ENCODE measurements at places on chromosomes 4 and X.
A peak's percentile ranks its signal among the peaks of the same experiment; 100 is the strongest.

- DNase-seq = no peak
Observed at GRCh38 chr4:185122681-185123345, 20.3 kb upstream of the SLC25A4 start.

DNA sequence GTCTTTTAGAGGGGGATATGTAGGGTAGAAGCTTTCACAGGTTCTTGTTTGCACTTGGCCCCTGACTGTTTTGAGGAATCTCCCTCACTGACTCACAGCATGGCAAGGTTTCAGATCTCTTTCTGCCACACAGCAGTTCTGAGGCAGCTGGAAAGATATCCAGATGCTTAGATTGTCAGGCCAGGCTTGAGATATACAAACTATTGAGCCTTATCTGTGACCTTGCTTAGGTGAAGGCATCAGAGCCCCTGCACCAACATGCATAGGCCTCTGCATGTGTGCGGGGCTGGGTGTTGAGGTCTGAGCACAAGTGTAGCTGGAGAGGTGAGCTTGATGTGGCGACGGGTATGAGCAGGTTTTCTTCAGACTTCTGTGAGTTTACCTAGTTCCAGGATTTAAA is 80.9 kb upstream of the MSANTD1 start:
- DNase-seq = no peak

DNA sequence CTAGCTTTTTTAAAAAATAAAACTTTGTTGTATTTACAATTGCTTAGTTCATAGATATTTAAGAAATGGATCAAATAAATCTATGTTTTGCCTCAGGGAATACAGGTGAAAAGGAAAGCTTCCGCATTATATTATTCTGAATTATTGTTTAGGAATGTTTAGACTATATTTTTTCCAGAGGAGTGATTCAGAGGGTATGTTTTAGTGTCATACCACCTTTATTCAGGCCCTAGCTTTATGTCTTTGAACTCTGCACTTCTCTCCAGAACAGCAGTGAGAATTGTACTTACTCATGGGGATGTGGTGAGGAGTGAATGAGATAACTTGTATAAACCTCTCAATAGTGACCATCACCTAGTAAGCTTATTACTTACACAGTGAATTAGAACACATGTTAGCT is 14.0 kb downstream of the SLIT2 start:
- no peak for DNase-seq

- no peak for DNase-seq
Observed at GRCh38 chr4:48343551-48343950, 2.2 kb downstream of the SLAIN2 start.

DNA sequence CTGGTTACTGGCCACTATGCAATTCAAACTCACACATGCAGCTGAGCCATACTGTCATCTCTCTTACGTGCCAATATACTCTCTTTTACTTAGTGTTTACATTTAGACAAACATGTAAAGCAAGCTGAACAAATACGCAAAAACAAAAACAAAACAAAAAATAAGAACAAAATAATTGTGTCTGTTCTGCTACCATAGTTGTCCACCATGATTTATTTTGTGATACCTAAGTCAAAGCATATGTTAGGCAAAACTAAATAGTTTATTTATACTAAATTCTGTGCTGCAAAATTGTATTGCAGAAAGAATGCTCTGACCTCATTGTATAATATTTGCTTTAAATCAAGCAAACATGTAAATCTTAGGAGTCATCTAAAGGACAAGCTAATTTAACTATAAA is 943.2 kb upstream of the AGA start:
- DNase-seq = no peak

GRCh38 chr4:10977534-10977933 is 293.0 kb upstream of the CLNK start:
- DNase-seq = no peak

- no peak for DNase-seq
Observed at GRCh38 chr4:141638230-141638629, 1.8 kb downstream of the IL15 start.

- no peak for DNase-seq
Observed at GRCh38 chrX:125378770-125379169, 59.1 kb downstream of the TEX13C start.

GRCh38 chr4:86013621-86014020 is 346.2 kb downstream of the MAPK10 start:
- no peak for DNase-seq

GRCh38 chrX:43479850-43480249 is 176.2 kb upstream of the MAOA start:
- DNase-seq = no peak

DNA sequence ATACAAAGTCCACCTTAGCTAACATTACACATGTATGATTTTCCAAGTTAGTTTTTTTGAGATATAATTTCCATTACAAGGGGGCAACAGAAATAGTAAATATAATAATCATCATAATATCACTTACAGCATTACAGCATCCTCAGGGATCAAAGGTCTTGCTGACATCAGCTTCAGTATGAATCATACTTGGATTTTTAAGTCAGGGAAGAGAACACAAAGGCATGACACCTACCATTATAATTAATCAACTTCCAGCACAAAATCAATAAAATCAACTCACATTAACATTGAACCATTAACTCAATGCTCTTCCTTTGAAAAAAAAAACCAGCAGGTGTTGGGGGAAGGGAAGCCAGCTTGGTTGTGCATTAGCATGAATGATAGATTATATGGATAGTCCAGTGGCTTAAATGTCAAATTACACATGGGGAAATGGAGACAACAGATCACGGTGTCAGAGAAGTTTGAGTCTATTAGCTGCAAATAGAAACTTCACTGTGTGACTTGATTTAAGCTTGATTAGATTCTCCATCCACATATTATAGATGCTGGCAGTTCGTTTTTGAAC is 66.9 kb upstream of the CAPN6 start:
- no peak for DNase-seq

- no peak for DNase-seq
Observed at GRCh38 chr4:109078724-109079123, 223.7 kb downstream of the COL25A1 start.

- no peak for DNase-seq
Observed at GRCh38 chrX:34918091-34918736, 24.4 kb upstream of the FAM47B start.

DNA sequence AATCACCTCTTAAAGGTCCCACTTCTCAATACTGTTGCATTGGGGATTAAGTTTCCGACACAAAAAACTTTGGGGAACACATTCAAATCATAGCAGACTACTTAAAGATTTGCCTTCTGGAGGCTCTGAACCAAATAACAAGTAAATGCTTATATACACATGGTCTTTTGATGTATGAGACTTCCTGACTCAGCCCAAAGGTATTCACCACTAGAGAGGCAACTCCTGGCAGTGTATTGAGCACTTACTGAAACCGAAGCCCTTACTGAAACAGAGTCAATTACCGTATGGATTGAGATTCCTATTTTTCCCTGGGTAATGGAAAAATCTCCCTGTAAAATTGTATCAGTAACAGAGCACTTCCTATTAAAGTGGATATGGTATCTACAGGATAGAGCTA is 45.4 kb downstream of the ZCCHC13 start:
- no peak for DNase-seq

GRCh38 chrX:133776072-133776471 is 209.3 kb downstream of the GPC3 start:
- peak; percentile 5 for DNase-seq

GRCh38 chrX:36983831-36984230 is 24.3 kb upstream of the FAM47C start:
- no peak for DNase-seq

DNA sequence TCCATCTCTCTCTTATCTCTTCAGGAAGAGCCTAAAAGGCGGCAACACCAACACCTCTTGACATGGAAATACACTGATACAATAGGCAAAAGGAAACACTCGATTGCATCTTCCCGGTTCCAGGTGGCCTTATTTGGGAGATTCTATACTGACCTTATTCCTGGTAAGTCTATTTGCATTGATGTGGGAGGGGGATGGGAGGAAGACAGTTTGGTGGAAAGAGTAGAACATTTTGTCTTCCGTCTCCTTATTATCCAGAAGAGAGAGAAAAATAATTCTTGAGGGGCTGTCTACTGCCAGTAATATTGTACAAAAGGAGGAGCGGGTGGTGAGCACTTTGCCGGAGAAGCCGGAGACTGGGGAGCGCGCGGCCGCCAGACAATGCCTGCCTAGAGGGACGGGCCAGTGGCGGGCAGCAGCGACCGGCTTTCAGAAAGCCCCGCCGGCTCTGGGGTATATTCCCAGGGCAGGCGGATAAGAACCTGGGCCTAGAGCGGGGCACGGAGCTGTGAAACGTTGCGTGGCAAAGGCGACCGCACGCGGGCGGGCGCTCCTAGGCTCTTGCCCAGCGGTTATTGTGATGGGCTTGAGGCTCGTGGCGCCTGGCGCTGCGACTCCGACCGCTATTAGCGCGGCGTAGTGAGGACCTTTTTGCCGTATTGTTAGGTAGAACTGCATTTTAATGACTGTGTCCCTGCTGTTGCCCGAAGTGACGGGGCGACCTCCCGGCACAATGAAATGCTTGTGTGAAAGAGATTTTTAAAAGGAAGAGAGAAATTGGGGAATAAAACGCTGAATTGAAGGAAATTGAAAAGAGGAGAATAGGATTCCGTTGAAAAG is 518 bp downstream of the PRDM8 start:
- peak; percentile 61 for DNase-seq

- no peak for DNase-seq
Observed at GRCh38 chrX:107755721-107756120, 19.9 kb downstream of the TSC22D3 start.

DNA sequence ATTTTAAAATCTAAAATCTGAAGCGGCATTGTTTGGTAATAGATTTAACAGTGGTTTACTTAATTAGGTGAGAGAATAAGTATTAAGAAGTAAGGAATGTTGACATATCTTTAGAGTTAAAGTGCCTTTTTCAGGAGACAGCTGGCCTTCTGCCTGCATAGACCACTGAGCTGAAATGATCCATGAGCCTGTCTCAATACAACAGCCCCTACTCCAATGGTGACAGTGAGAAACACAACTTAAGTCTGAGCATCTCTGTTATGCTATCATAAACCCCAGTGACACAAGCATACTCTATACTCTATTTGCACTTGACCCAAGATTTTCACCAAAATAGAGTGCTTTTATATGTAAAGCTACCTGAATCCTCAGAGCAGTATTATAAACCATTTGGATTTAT is 137.9 kb downstream of the GRIA2 start:
- DNase-seq = no peak

GRCh38 chr4:147118528-147118927 is 172.9 kb upstream of the TTC29 start:
- no peak for DNase-seq

DNA sequence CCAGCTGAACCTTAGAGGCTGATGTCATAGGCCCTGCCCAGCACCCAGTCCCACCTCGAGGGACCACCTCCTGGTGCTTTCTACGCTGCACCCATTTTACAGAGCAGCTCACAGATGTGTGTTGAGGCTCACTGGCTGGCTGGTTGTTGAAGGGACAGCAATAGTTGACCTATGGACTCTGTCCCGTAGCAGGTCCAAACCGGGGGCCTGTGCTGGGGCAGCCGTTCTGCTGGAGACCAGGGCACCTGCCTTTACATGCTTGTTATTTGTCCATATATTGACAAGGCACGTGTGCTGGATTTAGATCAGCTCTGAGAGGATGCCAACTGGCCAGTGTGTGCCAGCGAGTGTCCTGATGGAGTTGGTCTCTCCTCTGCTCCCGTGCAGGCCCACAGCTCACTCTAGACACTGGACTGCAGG is 58.1 kb downstream of the TNIP2 start:
- DNase-seq = no peak

DNA sequence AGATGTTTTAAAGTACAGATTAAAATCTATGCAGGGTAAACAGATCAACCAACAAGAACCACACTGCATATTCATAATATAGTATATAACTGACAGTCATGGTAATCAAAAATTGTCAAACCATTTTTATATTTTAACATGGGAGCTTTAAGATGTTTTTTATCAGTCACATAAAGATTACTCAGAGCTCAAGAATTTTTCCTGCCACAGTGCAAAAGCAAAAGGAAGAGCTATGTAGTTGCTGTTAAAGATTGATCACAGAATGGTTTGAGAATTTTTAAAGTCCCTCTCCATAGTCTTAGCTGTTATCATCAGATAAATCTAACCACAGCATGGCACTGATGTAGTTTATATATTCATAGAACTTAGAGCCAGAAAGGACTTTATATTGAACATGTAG is 8.5 kb downstream of the RAB9B start:
- DNase-seq = no peak

DNA sequence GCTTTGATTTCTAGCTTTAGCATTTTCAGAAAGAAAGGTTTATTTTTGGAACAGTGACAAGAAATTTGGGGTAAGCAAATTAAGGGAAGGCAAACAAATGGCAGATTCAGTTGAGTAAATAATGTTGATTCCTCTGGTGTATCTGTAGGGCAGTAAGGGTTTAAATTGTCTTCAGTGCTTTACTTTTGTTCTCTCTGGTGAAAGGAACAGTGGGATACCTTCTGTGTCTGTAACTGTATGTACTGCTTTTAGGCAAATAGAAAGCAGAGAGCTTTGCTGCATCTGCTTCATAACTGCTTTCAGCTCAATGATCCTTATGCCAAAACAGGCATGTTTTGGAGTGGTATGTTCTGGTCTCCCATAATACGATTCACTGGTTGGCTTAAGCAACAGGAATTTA is 932.1 kb upstream of the SLIT2 start:
- DNase-seq = peak; percentile 70

GRCh38 chr4:110620691-110621327 is 2.1 kb downstream of the PITX2 start:
- no peak for DNase-seq

GRCh38 chr4:17265139-17265538 is 246.8 kb downstream of the QDPR start:
- no peak for DNase-seq

GRCh38 chr4:105896461-105896942 is 1.2 kb downstream of the NPNT start:
- no peak for DNase-seq

- DNase-seq = peak; percentile 40
Observed at GRCh38 chrX:155819966-155820491, 61.1 kb upstream of the VAMP7 start.

- DNase-seq = no peak
Observed at GRCh38 chr4:125434136-125434535, 119.4 kb downstream of the FAT4 start.

DNA sequence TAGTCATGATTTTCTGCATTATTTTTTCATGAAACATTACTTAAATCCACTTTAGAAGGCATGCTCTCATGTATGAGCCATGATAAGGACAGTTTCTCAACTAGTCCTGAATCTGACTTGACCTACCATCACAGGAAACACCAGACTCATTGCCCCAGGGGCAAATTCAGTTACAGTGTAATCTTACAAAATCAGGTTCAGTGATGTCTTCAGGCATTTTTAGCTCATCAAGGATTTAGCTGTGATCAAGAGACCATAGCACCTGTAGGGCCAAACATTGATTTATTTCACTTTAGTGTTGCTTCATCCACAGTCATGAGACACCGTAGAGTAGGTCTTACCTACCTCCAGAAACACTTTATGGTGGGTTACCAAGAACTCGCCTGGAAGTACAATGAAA is 3.1 kb upstream of the TASL start:
- no peak for DNase-seq

- DNase-seq = no peak
Observed at GRCh38 chr4:108556588-108557200, 63.7 kb upstream of the RPL34 start.

GRCh38 chr4:79689740-79690139 is 281.7 kb upstream of the GK2 start:
- no peak for DNase-seq

Measured in NCI-H1930 (cell line).